Renal cortical epithelial cell (primary cell): ENCODE measurements at places on chromosomes 1 and 21.
A peak's percentile ranks its signal among the peaks of the same experiment; 100 is the strongest.

DNA sequence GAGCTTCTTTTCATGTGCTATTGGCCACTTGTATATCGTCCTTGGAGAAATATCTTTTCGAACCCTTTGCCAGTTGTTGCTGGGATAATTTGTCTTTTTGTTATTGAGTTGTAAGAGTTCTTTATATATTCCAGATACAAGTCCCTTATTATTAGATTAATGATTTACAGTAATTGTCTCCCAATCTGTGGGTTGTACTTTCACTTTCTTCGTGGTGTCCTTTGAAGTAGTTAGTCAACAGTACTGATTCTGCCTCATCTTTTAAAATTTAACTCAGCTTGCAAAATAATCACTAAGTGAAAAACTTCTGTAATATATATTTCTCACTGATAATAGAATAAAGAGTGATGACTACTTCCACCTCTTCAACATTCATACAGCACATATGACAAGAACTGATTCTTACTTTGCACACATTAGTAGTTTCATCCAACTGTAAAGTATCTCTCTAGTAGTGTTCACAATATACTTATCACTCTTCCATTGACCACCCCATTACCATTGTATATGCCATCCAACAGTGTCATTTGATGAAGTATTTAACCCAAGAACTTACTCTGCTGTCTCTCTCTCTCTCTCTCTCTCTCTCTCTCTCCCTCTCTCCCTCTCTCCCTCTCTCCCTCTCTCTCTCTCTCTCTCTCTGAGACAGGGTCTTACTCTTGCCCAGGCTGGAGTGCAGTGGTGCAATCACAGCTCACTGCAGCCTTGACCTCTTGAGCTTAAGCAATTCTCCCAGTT, 104.2 kb upstream of the DMRTA2 start:
- DNase-seq = peak; percentile 87

- DNase-seq = no peak
Observed at GRCh38 chr1:153195216-153195615, 8.0 kb upstream of the LELP1 start.

DNA sequence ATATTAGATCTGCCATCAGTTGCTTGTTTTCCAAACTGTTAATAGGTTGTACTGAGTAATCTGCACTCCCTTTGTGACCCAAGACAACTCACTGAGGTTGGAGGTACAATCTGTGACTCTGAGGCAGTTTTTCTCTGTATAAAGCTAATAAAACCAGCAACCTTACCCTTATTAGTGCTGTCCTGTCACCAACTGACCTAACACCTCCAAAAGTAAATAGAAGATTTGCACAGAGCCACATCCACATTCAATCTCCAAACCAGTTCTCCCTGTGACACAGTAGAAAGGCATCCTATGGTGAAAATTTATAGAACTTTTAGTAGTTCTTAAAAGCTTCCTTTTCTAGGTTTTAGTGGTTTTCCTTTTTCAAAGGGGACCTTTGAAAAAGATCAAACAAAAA, 140.4 kb upstream of the ADGRL2 start:
- peak; percentile 33 for DNase-seq

- no peak for DNase-seq
Observed at GRCh38 chr1:4033713-4034112, 133.6 kb upstream of the C1orf174 start.

- DNase-seq = no peak
Observed at GRCh38 chr1:232951180-232951579, 769 bp downstream of the NTPCR start.

- peak; percentile 29 for DNase-seq
Observed at GRCh38 chr21:36347962-36348328, 27.9 kb downstream of the MORC3 start.

GRCh38 chr1:156525856-156526489, 25.4 kb upstream of the MEF2D start:
- DNase-seq = no peak
